ENCODE measurements at places on chromosomes 16 and 17.

DNA sequence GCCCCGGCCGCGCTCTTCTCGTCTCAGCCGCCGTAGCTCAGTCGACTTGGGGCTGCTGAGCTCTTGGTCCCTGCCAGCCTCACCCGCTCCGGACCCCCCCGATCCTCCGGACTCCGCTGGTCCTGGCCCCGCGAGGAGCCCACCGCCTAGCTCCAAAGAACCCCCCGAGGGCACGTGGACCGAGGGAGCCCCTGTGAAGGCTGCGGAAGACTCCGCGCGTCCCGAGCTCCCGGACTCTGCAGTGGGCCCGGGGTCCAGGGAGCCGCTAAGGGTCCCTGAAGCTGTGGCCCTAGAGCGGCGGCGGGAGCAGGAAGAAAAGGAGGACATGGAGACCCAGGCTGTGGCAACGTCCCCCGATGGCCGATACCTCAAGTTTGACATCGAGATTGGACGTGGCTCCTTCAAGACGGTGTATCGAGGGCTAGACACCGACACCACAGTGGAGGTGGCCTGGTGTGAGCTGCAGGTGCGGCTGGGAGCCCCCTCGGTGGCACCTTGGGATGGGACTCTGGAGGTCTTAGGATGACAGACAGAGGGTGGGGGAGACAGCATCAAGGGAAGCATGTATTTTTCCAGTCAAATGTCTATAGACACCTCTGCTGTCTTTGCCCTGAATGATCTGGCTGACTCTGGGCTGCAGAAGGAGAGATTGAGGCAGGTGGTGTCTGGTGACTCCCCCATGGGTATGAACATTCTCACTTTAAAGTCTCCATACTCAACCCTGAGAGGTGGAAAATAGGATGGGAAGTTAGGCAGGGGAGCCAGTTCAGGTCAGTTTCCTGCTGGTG lies 635 bp downstream of the WNK4 start:
- DNase-seq: no peak

DNA sequence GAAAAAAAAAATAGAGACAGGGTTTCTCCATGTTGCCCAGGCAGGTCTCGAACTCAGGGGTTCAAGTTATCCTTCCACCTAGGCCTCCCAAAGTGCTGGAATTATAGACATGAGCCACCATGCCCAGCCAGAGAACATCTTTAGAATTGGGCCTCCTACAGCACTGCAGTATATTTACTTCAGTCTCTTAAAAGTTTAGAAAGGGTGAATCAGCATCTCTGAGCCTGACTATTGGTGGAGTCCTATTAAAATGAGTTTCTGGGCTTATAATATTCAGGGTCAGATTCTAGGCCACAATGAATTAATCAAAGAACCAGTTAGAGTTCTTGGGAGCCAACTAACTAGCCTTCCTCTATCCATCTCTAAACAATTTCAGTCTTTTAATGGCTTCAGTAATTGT lies 22.8 kb downstream of the TADA2A start:
- no peak for DNase-seq

- peak; percentile 45 for DNase-seq
These were observed 11.4 kb downstream of the SLC7A6 start for GRCh38 chr16:68275611-68276191.

GRCh38 chr17:43353393-43353792 lies 45.4 kb upstream of the ARL4D start:
- DNase-seq: no peak

DNA sequence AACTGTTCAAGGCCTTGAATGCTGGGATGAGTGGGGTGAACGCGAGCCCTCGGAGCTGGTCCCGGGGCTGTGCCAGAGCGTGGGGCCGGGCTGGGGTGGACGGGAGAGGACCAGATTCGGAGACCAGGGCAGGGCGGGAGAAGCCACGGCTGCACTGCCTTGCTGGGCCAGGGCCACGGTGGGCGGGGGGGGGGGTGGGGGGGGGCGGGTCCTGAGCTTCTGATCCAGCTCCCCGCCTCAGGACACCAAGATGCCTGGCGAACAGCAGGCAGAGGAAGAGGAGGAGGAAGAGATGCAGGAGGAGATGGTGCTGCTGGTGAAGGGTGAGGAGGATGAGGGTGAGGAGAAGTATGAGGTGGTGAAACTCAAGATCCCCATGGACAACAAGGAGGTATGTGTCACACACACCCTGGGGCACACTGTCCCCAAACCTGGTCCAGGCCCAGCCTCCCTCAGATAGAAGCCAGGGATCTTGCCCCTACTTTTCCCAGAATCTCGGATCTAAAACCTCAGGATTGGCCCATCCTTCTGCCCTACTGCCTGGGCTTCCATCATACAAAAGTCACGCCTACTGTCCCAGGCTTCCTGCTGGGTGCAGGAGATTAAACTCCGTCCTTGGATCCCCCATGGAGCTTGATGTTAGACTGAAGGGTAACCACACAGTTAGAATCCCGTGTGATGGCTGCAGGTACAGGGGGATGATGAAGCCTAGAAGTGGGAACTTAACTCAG lies 563 bp downstream of the ZNF771 start:
- no peak for DNase-seq

DNA sequence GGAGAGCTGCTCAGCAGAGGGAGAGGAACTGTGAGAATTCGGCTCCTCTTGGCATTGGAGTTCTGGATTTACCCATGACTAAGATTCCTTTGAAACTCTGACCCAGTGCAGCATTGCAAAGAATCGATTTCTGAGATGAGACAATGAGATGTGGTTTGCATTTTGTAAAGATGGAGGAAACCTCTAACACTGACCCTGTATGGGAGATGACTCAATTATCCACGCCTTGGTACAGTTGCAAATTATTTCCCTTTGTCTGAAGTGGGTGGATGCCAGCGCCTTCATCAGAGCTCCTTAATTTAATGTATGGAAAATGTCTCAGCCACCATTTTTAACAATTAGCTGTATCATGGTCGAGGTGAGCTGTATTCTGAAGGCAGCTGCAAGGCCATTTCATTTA lies 53.4 kb downstream of the NUP93 start:
- no peak for DNase-seq

DNA sequence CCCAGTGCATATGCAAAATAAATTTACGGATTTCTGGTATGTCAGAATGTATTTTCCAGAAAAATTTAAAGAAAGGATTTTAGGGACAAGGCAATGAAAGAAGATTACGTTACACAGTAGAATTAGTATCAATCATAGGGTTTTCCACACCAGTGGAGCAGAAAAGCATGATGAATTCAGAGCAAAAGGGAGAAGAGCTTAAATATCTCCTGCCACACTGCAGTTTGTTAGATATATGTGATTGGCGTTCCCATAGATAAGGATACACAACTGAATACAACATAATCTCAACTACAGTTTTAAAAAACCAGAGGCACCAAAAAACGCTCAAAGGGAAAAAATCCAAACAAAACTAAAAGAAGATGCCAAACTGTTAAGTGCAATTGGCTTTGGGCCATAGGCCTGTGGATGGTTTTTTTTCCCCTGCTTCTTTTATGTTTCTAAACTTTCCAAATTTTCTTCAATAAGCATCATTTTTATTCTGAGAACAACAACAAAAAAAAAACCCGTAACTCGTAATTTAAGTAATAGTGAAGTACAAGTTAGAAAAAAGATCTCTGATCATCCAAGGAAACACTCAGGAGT lies 22.3 kb downstream of the MARF1 start:
- no peak for DNase-seq

DNA sequence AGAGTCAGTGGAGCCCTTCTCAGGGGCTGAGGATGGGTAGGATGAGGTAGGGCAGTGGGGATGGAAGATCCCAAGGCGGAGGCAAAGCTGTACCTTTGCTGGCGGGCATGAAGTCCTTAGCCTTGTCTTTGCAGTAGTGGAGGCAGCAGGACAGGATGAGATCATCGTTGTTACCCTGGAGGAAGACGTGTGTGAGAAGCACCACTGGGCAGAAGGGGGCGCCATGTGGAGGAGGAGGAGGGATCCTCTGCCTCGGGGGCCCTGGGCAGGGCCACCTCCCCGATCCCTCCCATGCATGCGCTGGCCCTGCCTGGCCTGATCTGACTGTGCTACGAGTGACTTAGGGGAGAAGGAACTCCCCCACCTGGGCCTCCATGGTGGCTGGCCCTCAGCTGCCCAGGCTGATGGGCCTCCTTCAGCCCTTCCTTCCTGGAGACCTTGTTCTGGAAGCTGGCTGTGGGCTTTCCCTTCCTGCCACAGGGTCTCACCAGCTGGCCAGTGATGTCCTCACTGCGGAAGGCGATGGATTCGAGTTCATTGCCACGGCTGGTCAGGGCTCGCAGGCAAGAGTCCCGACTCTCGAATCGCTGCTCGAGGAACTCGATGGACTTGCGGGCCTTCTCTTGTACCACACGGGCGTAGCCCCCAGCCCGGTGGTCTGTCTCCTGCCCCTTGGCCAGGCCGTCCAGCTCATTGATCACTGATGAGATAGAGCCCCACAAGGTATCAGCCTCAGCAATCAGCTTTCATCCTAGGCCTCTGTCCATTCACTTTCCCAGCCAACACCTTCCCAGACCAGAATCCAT lies 10.3 kb downstream of the HIC1 start:
- DNase-seq: no peak

DNA sequence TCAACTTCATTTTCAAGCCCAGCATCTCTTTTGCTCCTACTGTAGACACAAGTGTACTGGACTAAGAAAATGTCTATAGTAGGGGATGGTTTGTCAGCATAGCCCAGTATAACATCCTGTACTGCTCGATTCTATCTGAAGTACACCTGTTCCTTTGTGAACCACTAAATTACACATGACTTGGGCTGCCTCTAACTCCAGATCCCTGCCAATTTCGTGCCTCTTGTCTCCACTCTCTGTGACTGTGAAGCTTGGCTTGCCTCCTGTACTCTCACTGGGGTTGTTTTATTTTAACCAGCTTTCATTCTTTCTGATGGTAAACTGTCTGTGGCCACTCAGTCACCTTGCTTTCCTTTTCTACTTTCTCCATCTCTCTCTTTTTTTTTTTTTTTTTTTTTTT lies 24.5 kb downstream of the GFOD2 start:
- DNase-seq: no peak

DNA sequence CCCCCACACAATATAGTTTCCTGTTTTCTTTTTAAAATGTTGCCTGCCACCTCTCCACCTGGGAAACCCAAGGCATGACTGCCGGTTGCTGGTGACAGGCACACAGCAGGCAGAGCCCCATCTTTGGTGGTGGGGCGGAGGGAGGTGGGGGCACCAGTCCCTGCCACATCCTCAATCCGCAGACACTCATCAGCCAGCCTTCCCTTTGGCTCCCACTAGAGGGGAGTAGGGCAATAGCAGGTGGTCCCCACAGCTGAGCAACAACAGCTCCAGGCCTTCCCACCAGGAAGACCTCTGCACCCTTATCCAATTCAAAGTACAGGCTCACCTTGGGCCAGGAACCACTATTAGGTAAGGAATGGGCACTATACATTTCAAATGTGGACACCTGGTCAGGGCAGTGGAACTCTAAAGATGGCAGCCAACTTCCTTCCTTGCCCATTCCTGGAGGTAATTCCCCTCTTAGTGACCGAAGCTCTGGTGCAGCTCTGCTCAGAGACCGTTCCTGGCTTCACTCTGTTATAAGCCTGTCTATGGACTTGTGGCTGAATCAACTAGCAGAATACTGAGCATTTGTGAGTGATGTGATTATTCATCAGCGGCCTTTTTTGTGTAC lies 13.9 kb downstream of the RECQL5 start:
- DNase-seq: no peak

GRCh38 chr17:14621826-14622614 lies 321.1 kb downstream of the HS3ST3B1 start:
- DNase-seq: no peak

DNA sequence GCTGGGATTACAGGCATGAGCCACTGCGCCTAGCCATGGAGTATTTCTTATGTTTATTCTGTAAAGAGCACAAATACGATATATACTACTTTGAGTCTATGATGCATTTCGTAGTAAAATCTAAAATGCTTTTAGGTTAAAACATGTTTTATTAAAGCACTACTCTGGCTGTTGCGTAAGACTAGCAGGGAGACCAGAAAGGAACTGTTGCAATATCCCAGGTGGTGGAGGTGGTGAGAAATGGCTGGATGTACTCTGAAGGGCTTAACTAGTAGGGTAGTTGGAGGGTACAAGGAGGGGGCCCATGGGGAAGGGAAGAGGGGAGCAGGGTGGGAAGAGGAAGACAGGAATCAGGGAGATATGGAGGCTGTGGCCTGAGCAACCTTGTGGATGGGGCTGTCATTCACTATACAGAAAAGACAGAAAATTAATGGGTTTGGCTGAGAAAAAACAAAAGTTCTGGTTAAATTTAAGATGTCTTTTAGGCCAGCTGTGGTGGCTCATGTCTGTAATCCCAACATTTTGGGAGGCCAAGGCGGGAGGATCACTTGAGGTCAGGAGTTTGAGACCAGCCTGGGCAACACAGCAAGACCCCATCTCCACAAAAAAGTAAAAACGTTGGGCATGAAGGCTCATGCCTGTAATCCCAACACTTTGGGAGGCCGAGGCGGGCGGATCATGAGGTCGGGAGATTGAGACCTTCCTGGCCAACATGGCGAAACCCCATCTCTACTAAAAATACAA lies 35.8 kb downstream of the ST3GAL2 start:
- no peak for DNase-seq

DNA sequence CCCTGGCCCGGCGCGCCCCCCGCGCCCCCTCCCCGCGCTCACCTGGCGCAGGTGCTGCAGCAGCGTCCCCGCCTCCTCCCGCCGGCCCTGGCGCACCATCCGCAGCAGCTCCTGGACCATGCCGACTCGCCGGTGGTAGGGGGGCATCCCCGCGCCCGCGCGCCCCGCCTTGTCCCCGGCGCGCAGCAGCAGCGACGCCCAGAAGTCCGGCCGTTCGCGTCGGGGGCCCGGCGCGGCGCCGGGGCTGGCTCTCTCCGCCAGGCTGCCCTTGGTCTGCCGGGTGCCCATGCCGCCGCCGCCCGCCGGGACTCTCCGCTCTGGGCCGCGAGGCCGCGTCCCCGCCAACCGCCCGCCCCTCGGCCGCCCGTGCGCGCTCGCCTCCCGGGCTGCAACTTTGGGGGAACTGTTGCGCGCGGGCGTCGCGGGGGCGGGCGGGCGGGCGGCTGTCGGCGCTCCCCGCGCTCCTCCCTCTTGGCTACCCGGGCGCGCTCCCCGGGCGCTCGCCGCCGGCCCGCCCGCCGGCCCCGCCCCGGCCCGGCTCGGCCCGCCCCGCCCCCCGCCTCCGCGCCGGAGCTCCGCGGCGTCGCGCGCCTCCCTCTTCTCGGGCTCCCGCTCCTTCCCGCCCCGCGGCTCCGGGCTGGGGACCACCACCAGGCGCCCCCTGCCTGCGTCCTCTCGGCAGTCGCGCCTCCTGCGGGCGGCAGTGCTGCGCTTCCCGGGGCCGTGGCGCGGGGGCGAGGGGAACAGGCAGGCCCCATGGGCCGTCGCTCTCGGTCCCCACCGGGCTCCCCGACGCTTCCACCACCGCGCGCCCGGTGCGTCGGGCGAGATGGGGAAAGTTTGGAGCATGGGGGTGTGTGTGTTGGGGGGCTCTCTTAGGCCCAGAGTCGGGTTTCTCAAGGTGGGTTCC lies at the start of gene LRRC75A:
TSS of gene LRRC75A (minus strand) at position 491 of the 910 bp plus-strand sequence. CDS start at position 288, 203 bp downstream.
- peak; percentile 53 for DNase-seq

GRCh38 chr17:35074711-35075707 lies 11.5 kb upstream of the RFFL start:
- no peak for DNase-seq

- no peak for DNase-seq
These were observed 5.4 kb downstream of the DCAF7 start for GRCh38 chr17:63555500-63556156.
